NCI-H1694 treated with DMSO at 0.1 percent for 48 hours (cell line): ENCODE measurements at places on chromosomes 2 and 18.

- no peak for DNase-seq
Measured at GRCh38 chr2:178514664-178515063, 34.4 kb downstream of the PLEKHA3 start.

GRCh38 chr2:96113367-96113677, 3.0 kb downstream of the ADRA2B start:
- no peak for DNase-seq

GRCh38 chr2:183493040-183493439, 368.8 kb downstream of the NUP35 start:
- no peak for DNase-seq

DNA sequence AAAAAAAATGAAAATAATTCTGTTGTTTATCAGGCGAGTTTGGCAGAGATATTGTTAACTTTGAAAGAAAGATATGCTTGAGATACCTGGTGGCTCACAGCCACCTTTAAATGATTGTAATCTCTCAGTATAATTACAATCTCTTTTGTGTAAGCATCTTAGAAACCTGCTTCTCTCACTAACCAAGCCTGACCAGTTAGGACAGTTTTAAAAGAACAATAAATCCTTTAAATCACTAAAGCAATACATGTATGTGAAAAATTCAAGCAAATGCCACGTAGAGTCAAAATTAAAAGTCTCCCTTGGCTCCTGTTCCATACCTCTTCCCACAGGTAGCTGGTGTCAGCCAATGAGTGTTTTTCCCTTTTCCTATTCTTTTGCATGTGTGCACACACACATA, 15.7 kb upstream of the SGPP2 start:
- DNase-seq, result no peak

GRCh38 chr2:113248997-113249770, 29.5 kb downstream of the PAX8 start:
- DNase-seq, result peak; percentile 44

DNA sequence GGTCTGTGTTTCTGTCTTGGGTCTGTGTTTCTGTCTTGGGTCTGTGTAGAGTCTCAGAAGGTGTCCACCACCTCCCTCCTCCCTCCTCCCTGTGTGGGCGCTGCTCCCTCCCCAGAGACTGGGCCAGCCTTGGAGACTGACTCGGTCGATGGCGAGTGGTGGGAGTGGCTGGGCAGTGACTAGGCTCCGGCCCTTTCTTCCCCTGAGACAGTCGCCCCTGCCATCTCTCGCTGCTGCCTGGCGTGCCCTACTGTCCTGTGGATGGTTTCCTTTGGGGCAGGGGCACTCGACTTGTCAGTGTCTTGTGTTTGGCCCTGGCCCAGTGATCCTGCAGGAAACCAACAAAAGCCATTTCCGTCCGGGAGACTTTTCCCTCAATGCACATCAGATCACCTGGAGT, 215.8 kb downstream of the NDUFA10 start:
- no peak for DNase-seq
